Midbrain (tissue), 1 donor: ENCODE measurements at places on chromosomes 5 and 9.
A peak's percentile ranks its signal among the peaks of the same experiment; 100 is the strongest.

DNA sequence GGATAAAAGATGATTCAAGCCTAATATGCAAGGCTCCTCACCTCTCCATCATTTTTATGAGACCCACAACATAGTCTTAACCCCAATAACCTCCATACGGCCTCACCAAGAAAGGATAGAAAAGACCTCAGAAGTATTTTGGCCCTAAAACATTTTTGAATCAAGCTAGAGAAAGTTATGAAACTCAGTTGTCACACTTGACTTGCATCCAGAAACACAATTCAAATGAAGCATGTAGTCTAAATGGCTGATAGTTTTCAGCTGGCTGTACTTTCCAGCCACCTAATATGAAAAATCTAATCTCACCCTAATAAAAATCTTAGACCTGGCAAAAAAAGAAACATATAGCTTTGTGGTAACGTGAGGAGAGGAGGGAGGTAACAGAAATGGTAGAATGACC lies 116.1 kb downstream of the ARL15 start:
- no peak for DNase-seq

DNA sequence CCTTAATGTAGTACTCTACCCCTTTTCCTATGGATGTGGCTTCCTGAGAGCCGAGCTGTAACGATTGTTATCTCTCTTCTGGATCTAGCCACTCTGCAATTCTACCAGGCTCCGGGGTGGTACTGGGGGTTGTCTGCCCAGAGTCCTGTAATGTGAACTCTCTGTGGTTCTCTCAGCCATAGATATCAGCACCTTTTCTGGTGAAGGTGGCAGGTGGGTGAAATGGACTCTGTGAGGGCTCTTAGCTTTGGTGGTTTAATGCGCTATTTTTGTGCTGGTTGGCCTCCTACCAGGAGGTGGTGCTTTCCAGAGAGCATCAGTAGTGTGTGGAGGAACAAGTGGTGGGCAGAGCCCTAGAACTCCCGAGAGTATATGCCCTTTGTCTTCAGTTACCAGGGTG lies 122.1 kb downstream of the GABRG2 start:
- DNase-seq: no peak

DNA sequence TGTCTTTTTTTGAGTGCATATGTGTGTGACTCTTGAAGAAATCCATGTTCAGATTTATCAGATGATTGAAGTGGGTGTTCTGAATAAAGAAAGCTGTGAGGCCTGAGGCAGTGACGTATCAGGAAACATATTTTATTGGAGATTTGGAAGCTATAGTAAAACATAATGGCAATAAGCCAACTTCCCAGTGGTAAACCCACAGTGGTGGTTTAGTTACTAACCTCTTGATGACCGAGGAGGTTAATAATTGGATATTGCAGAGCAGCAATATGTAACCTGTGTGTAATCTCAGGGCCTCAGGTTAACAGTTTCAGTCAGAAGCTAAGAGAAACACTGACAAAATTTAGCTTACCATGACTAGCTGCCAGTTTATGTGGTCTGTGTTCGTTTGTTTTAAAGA lies 6.9 kb downstream of the RGMB start:
- no peak for DNase-seq

- no peak for DNase-seq
Measured at GRCh38 chr9:84003246-84003645, 22.6 kb downstream of the RMI1 start.

DNA sequence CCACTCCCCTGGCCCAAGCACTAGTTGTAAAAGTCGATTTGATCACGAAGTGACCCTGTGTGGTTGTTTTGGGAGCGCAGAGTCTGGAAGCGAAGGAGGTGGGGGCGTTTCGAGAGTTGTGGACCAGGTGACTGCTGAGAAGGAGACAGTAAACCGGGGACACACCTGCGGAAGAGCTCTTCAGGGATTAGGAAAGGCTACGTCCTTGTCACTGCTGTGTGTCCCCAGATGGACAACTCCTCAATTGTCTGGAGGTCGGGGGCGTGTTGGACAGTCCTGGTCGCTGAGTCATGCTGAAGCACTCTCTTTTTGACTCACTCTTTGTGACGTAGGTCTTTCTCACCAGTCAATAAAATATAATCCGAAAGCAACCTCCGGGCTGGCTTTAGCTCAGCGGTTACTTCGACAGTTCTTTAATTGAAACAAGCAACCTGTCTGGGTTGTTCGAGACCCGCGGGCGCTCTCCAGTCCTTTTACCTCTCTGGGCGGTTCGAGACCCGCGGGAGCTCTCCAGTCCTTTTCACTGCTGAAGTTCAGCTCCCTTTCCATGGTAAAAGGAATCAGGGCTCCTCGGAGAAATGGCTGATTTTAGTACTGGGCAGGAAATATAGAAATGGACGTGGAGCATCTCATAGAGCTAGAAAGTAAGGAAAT lies 10.8 kb downstream of the ZMAT2 start:
- peak; percentile 79 for DNase-seq

DNA sequence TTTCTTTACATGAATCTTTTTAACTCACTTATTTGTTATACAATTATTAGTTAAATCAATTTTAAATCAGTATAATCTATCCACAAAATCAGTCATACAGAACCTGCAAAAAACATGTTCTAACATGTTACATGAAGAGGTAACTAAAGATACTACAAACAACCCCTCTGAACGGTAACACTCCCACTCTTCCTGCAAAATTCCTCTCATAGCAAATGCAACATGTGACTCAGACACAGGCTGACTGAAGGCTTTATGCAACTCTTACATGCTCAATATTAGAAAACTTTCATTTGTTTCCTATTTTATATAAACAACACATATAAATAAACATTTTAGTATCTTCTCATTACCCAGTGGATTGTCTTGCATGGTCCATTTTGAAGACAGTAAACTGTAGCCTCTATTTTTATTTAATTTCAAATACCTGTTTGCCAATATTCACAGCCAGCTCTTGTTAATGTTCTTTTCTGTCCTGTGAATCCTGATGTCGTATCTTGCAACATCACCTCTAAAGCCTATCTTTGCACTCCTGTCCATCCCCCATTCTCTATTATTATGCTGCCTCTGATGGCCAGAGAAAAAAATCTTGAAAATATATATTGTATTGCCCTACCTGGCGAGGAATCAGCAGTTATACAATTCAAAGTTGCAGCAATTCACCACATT lies 100.5 kb upstream of the CCDC152 start:
- DNase-seq: no peak

GRCh38 chr5:82234885-82235284 lies 43.3 kb downstream of the RPS23 start:
- no peak for DNase-seq

DNA sequence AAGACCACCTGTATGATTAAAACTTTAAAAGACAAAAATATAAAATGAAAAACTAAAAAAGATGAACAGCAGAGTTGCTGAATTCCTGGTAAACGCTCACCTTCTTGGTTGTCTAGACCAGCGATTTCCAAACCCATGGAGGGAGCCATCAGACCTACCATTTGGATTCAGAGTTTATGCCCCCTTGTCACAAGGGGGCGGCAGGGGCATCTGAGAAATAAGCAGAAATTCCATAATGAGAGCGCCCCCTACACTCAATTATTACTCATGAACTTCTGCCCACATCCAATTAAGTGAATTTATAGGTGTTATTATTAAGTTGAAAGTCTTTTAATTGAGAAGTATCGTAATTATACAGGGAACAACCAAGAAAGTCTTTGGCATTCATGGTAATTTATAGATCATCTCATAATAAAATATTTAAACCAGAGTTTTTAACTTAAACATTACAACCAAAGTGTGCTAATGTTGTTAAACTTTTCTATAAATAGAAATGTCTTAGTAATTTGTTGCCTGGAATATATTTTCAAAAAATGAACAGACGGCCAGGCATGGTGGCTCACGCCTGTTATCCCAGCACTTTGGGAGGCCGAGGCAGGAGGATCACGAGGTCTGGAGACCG lies 35.2 kb upstream of the SPATA31C2 start:
- no peak for DNase-seq

GRCh38 chr5:112196584-112196983 lies 222.5 kb downstream of the EPB41L4A start:
- no peak for DNase-seq

- DNase-seq: no peak
Measured at GRCh38 chr5:156401804-156402203, 74.8 kb downstream of the SGCD start.

DNA sequence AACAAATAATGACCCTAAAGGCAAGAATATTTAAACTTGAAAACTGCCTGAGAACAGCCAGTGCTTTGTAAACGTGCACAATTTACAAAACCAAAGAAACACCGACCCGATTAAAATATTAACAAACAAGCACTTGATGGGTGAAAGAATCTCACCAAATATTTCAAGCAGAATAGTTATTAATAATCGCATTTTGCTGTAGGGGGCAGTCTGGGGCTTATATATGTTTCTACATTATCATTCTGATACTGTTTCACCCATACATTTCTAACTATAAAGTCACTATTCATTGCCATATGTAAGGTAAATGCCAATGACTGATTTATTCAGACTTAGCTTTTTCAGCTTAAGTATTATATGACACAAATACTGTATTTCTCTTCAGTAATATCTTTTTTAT lies 37.7 kb downstream of the UBAP2 start:
- no peak for DNase-seq

DNA sequence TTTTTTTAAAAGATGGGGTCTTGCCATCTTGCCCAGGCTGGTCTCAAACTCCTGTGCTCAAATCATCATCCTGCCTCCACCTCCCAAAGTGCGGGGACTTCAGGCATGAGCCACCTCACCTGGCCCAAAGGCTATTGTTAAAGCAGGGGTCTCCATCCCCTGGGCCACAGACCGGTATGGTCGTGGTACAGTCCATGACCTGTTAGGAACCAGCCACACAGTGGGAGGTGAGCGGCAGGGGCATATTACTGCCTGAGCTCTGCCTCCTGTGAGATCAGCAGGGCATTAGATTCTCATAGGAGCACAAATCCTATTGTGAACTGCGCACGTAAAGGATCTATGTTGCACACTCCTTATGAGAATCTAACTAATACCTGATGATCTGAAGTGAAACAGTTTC lies 7.3 kb upstream of the NOL6 start:
- DNase-seq: no peak

DNA sequence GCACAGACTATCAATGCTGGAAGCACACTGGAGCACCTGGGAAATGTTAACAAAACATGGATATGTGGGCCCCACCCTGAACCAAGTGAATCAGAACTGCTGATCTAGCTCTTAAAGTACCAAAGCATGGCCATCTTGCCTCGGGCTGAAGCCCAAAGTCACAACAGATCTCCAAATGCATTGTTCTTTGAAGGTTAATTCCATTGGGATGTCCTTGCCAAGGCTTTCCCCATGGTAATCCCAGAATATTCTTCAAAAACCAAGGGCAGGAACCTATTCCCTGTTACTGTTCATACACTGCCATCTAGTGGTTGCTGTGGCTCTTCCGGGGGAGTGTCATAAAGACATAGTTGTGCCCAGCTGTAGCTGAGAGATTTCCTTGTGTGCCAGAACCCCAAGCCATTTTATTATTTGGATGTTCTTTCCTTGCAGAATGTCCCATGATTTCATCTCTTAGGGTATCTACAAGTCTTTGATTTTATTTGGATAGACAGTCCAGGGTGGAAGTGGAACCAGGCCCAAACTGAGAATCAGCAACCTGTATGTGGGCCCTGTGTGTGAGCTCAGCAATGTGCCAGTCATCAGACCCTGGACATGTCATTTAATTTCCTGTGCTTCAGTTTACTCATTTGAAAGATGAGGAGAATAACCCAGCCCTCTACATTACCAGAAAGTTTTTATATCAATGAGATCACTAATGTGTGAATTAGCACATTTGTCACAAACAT lies 290.0 kb downstream of the ACTL7B start:
- peak; percentile 85 for DNase-seq

DNA sequence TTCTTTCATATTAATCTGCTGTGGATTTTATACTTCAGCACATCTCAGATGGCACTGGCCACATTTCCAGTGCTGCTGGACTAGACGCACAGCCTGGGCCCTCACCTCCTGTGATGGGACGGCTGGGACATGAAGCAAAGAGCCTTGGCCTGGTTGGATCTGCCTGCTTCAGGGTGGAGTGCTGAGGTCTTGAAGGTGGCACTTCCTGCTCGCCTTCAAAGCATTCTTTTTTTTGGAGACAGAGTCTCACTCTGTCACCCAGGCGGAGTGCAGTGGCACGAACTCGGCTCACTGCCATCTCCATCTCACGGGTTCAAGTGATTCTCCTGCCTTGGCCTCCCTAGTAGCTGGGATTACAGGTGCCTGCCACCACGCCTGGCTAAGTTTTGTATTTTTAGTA lies 73.1 kb downstream of the RAPGEF1 start:
- DNase-seq: no peak

DNA sequence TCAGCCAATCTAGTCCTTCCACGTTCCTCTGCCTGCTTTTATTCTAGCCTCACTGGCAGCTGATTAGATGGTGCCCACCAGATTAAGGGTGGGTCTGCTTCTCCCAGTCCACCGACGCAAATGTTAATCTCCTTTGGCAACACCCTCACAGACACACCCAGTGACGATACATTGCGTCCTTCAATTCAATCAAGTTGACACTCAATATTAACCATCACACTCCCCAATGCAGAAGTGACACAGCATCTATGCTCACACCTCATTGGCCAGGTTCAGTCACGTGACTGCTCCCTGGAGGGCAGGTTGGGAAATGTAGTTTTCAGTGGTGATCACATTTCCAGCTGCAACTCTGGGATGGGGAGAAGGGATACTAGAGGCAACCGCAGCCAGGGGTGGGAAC lies 13.0 kb downstream of the SUSD3 start:
- no peak for DNase-seq

DNA sequence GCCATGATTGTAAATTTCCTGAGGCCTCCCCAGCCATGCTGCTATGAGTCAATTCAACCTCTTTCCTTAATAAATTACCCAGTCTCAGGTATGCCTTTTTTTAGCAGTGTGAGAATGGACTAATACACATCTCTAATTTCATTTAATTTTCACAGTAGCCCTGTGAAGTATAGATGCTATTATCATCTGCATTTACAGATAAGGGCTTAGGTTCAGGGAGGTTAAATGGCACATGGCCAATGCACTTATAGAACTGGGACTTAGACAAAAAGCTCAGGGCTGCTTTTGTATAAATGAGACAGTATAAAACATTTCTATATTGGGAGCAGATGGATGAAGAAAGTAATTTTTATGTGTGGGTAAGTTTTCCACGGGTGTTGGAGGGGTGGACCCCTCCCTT lies 62.9 kb upstream of the PANK3 start:
- no peak for DNase-seq

DNA sequence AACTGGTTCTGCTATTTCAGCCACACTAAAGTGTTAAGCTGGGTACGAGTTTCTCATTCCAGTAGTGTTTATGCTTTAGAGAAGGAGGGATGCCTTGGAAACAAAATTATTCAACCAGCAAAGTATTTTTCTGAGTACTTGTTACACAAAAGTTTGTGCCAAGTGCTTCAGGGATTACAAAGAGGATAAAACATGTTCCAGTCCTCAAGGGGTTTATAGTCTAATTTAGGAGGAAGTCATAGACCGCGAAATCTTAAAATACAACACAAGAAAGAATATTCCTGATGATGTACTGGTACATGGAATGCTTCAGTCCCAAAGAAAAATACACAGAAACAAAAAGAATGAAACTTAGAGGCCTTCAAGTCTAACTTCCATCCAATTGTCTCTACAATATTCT lies 85.4 kb upstream of the NR4A3 start:
- no peak for DNase-seq

- no peak for DNase-seq
Measured at GRCh38 chr5:139377226-139377625, 5.9 kb downstream of the SLC23A1 start.
